Stromal cell of bone marrow (primary cell): ENCODE measurements at places on chromosomes 13 and 19.

DNA sequence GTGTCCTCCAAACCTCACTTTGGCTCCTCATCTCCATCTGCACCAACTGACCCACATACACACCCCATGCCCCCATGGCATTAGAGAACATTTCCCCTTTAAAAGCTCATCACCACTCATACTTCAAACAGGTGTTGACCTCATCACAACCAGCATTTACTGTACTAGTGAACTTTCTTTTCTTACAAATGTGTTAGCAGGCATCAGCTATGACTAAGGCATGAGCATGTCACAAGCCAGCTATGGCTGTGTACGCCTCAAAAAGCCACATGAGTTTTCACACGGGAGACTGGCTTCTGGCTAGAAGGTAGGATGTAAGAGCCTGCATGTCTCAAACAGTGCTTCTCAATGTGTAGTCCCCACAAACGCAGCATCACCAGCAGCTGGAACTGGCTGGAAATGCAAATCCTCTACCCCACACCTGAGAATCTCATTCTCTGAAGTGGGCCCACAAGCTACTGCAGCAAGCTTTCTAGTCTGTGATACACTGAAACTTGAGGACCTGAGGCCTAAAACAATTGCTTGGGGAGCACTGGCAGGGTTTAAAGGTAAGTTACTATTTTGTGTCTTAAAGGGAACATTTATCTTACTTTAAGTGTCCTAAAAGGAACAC lies 66.8 kb downstream of the TUBGCP3 start:
- no peak for DNase-seq

- DNase-seq: peak; percentile 48
Observed at GRCh38 chr19:33395561-33396550, 22.3 kb downstream of the CEBPG start.

GRCh38 chr19:45514376-45515051 lies 7.2 kb downstream of the VASP start:
- DNase-seq: no peak

DNA sequence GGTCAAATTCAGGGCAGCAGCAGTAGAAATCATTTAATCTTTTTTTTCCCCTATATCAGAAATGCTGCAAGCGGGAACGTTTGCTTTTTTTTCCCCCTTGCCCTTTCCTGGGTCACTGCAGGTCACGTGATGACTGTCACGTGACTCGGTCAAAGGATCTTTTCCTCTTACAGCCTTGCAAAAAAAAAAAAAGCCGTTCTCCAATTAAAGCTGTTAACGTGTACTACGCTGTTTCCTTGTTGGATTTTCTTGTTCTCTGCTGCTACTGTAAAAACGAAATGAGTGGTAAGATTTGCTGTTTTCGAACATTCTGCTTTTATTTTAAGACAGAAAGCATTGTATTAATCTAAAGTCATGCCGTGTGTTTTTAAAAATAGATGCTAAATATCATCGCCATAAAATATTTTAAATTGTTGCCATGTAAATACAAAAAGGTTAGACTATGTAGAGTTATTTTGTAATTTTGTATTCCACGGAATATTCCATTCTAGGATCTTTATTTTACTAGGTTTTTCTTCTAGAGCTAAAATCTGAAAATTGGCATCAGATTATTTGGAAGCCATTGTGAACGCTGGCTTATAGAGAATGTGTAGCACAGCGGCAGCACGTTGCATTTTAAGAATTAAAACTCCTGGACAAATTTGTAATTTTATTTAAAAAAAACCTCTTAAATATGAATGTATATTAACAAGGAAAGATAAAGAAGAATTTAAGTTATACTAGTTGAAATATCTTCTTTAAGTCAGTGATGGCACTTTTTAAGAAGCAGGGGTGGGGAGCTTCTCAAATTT lies 109.8 kb upstream of the MLNR start:
- peak; percentile 85 for DNase-seq

GRCh38 chr13:25874907-25875306 lies 176.9 kb downstream of the SHISA2 start:
- DNase-seq: no peak

DNA sequence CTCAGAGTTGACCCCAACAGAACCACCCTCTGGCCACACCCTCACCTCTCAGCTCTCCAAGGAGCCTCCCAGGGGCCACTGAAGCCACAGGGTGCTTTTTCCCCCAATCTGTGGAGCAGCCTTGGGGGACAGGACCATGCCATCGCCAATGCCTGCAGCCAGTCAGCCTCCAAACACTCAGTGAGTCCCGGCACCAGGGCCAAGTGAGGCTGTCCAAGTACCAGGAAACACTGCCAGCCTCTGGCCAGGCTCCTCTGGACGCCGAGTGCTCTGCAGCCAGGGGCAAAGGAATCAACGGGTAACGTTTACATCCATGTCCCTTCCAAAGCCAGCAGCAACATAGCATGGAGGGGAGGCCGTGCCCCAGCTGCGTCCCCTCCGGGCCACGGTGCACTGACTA lies 9.5 kb upstream of the COMP start:
- no peak for DNase-seq

- DNase-seq: no peak
Observed at GRCh38 chr13:36088001-36088400, 43.2 kb downstream of the DCLK1 start.

GRCh38 chr19:15292847-15293582 lies 39.3 kb downstream of the BRD4 start:
- no peak for DNase-seq

DNA sequence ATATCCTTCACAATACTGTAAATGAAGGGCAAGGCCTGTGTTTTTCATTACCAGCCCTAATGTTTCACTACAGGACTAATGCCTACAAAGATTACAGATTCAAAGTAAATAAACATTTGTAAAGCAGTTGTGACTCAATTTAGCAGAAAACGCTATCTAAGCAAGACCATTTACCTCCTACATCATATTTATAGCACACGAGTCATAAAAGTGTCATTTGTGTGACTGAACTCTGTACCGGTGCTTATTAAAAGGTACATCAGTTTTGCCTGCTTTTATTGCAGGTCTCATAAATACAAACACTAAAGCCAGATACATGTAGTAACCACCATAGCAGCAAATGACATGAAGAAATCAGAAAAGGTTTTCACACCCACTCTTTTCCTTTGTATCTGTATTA lies 61.5 kb upstream of the SLC15A1 start:
- DNase-seq: no peak

DNA sequence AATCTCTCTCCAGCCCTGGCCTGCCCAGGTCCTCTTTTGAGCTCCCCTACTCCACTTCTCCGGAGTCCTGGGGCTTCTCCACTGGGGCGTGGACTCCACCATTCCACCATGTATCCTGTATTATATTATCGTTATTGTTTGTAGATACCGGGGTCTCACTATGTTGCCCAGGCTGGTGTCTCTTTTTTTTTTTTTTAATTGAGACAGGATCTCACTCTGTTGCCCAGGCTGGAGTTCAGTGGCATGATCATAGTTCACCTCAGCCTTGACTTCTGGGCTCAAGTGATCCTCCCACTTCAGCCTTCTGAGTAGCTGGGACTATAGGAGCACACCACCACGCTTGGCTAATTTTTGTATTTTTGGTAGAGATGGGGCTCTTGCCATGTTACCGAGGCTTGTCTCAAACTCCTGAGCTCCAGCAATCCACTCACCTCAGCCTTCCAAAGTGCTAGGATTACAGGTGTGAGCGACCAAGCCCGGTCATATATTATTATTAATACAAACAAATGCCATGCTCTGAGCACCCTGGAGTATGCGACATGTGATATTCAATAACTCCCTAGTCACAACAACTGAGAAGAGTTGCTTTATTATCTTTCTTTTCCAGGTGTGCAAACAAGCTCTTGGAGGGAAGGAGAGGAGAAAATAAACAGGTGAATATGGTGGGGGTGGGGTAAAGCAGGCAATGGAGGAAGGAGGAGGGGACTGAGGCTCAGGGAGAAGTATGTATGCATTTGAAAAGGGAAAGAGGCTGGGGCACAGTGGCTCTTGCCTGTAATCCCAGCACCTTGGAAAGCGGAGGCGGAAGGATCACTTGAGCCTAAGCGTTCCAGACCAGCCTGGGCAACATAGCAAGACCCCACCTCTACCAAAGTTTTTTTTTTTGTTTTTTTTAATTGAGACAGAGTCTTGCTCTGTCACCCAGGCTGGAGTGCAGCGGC lies 2.8 kb upstream of the CERS4 start:
- DNase-seq: no peak

- DNase-seq: no peak
Observed at GRCh38 chr19:10920288-10920655, 8.2 kb downstream of the YIPF2 start.

GRCh38 chr13:32736648-32737047 lies 150.4 kb downstream of the PDS5B start:
- no peak for DNase-seq

DNA sequence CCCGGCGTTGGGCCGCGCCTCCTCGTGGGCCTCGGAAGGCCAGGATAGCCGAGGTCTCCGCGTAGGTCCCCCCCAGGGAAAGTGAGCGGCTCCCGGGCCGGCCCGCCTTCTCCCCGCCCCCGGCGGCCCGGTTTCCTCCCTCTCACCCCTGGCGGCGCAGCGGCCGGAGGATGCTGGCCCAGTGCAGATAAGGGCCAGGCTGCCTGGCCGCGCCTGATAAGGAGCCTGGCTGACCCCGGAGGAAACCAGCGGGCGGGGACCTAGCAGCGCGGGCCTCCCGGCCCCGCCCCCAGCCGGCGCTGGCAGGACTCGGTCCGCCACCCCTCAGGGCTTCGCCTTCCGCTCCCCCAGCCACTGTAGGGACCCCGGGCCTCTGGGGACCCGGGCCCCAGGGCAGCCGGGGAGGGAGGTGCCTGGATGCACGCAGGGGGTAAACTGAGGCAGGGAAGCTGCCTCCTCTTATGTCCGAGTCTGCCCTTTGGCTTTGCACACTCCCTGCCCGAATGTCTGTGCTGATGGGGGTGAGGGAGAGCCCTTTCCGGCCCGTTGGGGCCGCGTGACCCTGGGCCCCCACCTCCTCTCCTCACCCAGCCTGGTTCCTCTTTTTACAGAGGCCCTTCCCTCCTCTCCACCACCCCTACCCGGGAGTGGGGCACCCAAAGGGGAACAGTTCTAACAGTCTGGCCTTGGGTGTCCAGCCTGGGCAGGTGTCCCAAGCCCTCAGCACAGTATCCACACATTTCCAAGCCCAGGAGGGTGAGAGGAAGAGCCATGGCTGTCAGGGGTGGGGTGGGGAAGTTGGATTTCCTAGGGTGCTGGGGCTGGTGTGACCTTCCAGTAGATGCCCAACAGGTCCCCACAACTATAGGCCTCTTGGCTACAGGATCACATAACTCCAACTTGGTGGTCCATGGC lies at the start of gene LYL1:
Gene LYL1 (minus strand): TSS at position 193 of the 915 bp plus-strand sequence. CDS start 1,687 bp downstream, outside the sequence.
- DNase-seq: no peak

DNA sequence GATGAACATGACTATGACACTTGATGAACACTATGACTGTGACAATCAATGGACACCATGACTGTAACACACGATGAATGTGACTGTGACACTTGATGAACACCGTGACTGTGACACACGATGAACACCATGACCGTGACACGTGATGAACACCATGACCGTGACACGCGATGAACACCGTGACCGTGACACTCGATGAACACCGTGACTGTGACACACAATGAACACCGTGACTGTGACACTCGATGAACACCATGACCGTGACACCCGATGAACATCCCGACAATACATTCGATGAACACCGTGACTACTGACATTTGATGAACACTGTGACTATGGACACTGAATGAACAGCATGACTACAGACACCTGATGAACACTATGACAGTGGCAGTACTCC lies 30.9 kb downstream of the ZFR2 start:
- DNase-seq: no peak

- no peak for DNase-seq
Observed at GRCh38 chr19:48833977-48834376, 2.3 kb downstream of the HSD17B14 start.

- no peak for DNase-seq
Observed at GRCh38 chr19:12769689-12770088, 5.7 kb downstream of the HOOK2 start.

- DNase-seq: peak; percentile 45
Observed at GRCh38 chr13:43908156-43909126, 28.7 kb downstream of the LACC1 start.

DNA sequence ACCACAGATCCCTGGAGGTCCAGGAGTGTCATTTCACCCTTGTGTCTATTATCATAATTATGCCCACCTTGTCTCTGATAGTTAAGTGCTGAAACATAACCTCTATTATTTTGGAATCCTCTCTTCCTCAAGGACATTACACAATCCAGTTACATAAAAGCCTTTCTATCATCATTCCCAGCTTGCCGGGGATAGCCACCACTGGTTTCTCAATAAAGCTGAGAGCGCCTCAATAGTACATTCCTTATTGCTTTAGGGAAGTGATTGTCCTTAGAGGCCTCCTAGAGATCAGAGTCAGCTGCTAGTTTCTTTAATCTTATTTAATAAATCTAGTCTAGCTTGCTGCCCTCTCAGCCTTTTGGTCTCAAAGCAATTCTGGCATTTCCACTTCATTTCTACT lies 490.0 kb upstream of the ATXN8OS start:
- DNase-seq: no peak

DNA sequence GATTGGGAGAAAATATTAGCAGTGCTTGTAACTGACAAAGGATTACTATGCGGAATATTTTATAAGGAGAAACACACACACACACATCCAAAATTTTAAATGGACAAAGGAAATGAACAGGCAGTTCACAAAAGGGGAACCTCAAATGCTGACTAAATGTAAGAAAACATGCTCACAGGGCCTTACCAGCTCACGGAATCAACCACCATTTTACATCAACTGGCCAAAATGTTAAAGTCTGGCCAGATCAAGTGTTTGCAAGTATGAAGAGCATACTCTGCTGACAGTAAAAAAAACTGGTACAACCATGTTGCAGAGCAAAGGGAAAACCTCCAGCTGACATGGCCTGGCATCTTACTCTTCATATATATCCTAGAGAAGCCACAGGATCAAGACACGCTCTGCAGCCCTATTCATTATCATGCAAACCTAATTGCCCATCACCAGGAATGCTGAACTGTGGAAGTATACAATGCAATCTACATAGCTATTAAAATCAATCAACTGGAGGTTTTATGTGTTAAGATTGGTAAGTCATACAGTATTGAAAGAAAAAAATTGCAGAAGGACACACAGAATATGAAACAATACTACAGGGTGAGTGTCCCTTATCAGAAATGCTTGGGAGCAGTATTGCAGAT lies 124.4 kb downstream of the RNF17 start:
- no peak for DNase-seq

DNA sequence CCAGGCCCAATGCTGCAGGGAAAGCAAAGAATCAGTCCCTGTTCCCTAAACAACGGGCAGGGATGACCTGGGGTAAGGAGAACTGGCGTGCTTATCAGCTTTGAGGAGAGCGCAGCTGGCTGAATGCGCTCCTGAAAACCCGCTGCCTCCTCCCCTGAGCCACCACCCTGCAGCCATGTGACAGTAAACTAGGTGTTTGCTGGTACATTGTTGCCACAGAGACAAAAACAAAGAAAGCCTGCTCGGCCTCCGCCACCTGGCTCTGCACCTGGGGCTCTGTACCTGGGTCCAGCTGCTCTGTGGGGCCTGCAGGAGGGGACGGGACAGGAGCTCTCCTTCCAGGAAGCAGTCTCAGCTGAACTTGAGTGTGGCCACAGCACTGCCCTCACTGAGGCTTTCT lies 21.8 kb downstream of the MCF2L start:
- DNase-seq: no peak

GRCh38 chr13:36345438-36346221 lies 564 bp downstream of the SPART start:
- DNase-seq: peak; percentile 82

- no peak for DNase-seq
Observed at GRCh38 chr13:62292714-62293480, 877.2 kb upstream of the PCDH20 start.
